Activated naive CD4-positive, alpha-beta T cell treated with anti-CD3 and anti-CD28 coated beads, Interleukin-2, amount 50 U/mL, for 72 hours (primary cell): ENCODE measurements at places on chromosomes 12 and 14.

- no peak for DNase-seq
These were observed 756 bp upstream of the CIDEB start for GRCh38 chr14:24308342-24309124.

- no peak for DNase-seq
These were observed 82.3 kb upstream of the BCL11B start for GRCh38 chr14:99354166-99354875.

GRCh38 chr12:7072035-7072434, 11.5 kb downstream of the C1S start:
- no peak for DNase-seq

GRCh38 chr12:57210926-57211692, 5.5 kb upstream of the NXPH4 start:
- DNase-seq = no peak
